Esophagus muscularis mucosa (tissue), 4 donors: ENCODE measurements at places on chromosomes 5 and 9. TPM values are rescaled to one million over a fixed set of nuclear protein-coding genes. Genes with fewer than 3 reads are reported as not detected.

SLC27A4 gene
- total RNA-seq, result 15.8 TPM

KIF27 gene
- 4.0 TPM for total RNA-seq

C5orf58 gene
- total RNA-seq, result 6.5 TPM

TMOD1 gene
- total RNA-seq, result 97.6 TPM

IFNA2 gene
- not detected for total RNA-seq

GRXCR2 gene
- total RNA-seq, result not detected

SLC34A3 gene
- total RNA-seq, result not detected

NTRK2 gene
- 6.0 TPM for total RNA-seq

PCDHB11 gene
- 2.7 TPM for total RNA-seq

UCK1 gene
- 57.0 TPM for total RNA-seq

KIF3A gene
- total RNA-seq, result 9.1 TPM

QRFP gene
- total RNA-seq, result not detected

LURAP1L gene
- total RNA-seq, result 22.0 TPM

TOR1B gene
- 29.0 TPM for total RNA-seq

SARDH gene
- 2.9 TPM for total RNA-seq

SNAPC4 gene
- 8.4 TPM for total RNA-seq

FST gene
- 16.4 TPM for total RNA-seq

SPATA31E1 gene
- total RNA-seq, result not detected

PCDHA1 gene
- not detected for total RNA-seq

SSNA1 gene
- 81.1 TPM for total RNA-seq

ARHGEF37 gene
- total RNA-seq, result 11.9 TPM

TRUB2 gene
- total RNA-seq, result 5.4 TPM

SFXN1 gene
- total RNA-seq, result 12.4 TPM

IRX4 gene
- not detected for total RNA-seq

POLR3G gene
- total RNA-seq, result 1.3 TPM

SGCD gene
- 38.6 TPM for total RNA-seq

C5orf52 gene
- total RNA-seq, result not detected

PCDHGA5 gene
- 4.3 TPM for total RNA-seq

CCIN gene
- 0.42 TPM for total RNA-seq

PCDHB9 gene
- 1.5 TPM for total RNA-seq

RANBP3L gene
- 3.5 TPM for total RNA-seq

SLCO6A1 gene
- total RNA-seq, result not detected

TAL2 gene
- not detected for total RNA-seq

IARS1 gene
- 80.6 TPM for total RNA-seq

BRINP1 gene
- not detected for total RNA-seq

ATP10B gene
- total RNA-seq, result 0.99 TPM

GABRG2 gene
- 0.50 TPM for total RNA-seq

OLFM1 gene
- total RNA-seq, result 39.9 TPM

CSF1R gene
- 24.9 TPM for total RNA-seq

ZNF346 gene
- 22.9 TPM for total RNA-seq

ZFP37 gene
- 2.2 TPM for total RNA-seq

TNPO1 gene
- total RNA-seq, result 70.0 TPM

TEK gene
- total RNA-seq, result 7.5 TPM

FCN2 gene
- not detected for total RNA-seq

HTR4 gene
- 0.23 TPM for total RNA-seq

DRD1 gene
- 0.06 TPM for total RNA-seq

KIAA0825 gene
- 2.4 TPM for total RNA-seq

CENPP gene
- total RNA-seq, result 5.8 TPM

RASEF gene
- 0.19 TPM for total RNA-seq

HTR1A gene
- not detected for total RNA-seq

LEAP2 gene
- not detected for total RNA-seq

AIF1L gene
- total RNA-seq, result 9.1 TPM

IL7R gene
- total RNA-seq, result 4.0 TPM
